ENCODE measurements at places on chromosomes 11 and 22.

DNA sequence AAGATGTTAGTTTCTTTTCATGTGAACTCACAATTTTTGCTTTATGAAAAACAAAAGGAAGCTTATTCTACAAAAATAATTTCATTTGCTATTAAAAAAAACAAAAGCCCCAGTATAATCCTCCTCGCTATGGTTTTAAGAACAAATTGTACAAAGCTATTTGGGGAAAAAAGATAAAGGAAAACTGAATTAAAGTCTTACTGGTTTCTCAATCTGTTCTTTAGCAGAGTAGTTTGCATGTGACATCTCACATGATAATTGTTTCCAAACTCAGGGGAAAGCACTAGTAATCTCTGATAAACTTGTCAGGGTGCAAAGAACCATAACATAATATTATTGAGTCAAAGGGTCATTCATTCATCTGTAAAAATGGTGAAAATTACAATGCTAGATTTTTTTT lies 2.9 kb upstream of the DDI1 start:
- DNase-seq = no peak

DNA sequence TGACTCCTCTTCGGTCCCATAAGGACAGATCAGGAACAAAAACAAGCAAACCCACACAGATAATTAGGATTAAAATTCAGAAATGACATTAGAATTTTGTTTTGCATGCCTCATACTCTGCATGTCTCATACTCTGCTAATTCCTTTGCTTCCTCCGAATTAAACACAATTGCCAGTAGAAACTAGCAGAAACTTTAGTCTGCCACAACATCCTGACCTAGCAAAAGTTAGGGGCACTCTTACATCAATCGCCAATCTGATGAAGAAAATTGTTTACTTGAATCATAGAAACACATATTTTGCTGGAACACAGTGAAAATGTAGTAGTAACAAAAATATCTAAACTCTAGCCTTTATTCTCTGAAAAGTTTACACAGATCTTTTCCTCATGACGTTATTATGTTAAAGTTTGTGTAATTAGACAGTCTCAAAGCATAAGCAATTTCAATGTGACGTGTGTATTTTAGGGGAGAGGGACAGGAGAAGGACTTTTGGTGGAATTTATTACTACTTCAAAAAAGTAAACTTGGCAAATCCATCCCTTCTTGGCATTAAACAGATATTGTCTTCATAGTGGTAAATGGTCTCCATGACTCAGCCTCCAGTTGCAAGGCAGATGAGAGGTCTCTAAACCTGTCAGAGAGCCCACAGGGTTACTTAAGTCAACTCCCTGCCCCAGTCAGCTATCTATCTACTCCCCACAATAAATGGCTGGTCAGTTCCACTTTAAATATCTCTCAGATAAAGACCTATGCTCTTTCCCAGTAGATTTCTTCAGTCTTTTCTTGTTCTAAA lies 249.8 kb upstream of the UBASH3B start:
- no peak for DNase-seq

- DNase-seq = no peak
Observed at GRCh38 chr11:3227568-3228444, 4.4 kb downstream of the MRGPRE start.

DNA sequence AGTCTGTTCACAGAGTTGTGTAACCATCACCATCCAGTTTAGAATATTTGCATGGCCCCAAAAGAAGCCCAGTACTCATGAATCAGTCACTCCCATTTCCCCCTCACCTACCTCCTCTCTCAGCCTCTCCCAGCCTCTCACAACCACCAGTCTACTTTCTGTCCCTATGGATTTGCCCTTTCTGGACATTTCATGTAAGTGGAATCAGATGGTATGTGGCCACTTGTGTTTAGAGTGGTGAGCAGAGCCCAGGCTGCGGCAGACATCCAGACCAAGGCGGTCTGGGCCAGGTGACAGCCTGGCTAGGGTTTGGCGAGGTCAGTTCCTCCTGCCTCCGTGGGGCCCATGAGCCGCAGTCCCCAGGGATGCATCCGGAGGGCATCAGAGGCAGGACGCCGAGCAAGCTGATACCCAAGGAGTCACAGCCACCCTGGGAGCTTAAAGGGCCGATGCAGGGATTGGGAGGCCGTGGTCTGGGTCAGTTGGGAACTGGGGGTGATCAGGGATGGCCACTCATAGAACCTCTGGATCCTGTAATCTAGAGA lies 53.3 kb upstream of the CLDN5 start:
- DNase-seq = no peak

- no peak for DNase-seq
Observed at GRCh38 chr11:12642040-12642439, 32.2 kb upstream of the TEAD1 start.

DNA sequence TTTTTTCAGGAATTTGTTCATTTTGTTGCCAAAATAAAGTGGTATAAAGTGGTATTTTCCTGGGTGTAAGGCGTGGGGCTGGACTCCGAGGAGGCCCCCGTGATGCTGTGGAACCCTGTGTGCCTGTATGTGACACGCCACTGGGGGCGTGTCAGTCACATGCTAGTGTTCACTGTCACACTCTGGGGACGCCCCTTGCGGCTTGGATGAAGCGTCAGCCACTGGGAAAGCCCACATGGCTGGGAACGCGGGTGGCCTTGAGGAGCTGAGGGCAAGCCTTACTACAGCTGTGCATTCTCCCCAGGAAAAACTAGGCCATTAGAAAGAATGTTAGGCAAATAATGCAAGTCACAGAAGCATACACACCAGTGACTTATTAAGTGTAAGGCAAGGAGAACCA lies 77.0 kb upstream of the SLC25A18 start:
- DNase-seq = no peak

- no peak for DNase-seq
Observed at GRCh38 chr11:33172996-33173395, 11.7 kb upstream of the CSTF3 start.

DNA sequence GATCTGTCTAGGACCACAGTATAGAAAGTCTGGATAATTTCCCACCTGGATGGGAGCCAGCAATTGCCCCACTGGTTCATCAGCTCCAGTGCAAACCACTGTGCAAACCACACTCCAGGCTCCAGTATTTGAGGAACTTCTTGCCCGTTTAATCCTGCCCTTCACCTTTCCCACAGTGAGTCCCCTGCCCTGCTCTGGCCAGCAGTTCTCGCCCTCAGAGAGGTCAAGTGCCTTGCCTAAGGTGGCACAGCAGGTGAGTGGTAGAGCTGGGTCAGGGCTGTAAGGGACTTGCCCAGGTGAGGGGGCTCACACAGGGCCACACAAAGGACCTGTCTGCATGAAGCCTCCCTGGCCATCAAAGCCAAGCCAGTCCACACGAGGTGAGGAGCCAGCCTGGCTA lies 24.1 kb downstream of the MS4A10 start:
- DNase-seq = no peak

GRCh38 chr22:45886540-45886939 lies 90.4 kb downstream of the WNT7B start:
- no peak for DNase-seq

DNA sequence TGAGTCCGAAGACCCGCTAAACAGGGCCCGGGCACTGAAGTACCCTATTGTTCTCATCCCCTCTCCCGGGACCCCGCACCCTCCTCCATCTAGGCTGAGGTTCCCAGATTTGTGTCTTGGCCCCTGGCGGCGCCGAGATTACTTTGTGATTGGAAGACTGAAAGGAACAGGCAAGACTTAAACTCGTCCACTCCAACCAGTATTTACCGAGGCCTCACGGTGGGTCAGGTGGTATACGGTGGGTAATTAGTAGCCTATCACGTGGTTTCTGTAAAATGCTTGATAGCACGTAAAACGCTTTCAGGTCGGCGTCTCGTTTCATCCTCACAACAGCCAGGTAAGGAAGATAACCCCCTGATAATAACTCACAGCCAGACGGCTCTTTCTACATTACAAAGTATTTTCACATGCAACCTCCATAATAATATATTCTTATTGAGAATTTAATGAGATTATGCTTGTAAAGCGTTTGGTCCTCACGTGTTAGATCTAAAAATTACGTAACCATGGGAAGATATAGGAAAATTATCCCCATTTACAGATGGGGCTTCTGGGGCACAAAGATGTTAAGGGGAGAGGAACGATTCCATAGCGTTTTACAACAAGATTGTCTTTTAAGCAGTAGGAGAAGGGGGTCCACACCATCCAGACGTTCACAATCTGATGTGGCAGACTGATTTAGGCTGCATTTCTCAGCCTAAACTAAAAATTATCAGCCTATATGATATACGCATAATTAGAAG lies 642 bp upstream of the PIK3C2A start:
- peak; percentile 71 for DNase-seq

DNA sequence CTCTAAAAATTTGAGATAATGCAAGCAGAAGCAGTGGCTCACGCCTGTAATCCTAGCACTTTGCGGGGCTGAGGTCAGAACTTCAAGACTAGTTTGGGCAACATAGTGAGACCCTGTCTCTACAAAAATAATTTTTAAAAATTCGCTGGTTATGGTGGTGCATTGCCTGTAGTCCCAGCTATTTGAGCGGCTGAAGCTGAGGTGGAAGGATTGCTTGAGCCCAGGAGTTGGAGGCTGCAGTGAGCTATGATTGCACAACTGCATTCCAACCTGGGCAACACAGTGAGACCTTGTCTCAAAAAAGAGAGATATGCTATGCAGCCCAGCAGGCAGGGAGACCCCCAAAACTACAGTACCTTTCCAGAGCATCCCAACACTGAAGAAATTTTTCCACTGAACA lies 2.3 kb downstream of the CTSC start:
- no peak for DNase-seq

DNA sequence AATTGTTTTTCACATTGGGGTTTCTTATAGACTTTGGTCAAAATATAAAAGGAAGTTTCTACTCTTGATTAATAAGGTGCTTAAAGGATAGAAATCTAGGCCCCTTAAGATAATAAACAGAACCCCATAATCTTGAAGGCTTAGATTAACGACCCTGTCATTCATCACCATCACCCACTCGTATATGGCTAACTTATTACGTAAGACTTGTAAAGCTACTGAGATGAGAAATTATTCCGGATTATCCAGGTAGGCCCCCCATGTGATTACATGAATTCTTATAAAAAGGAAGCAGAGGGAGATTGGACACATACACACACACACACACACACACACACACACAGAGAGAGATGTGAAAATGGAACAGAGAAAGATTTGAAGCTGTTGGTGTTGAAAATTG lies 1489.2 kb upstream of the TENM4 start:
- DNase-seq = no peak

- no peak for DNase-seq
Observed at GRCh38 chr22:49515475-49515874, 312.2 kb downstream of the BRD1 start.

DNA sequence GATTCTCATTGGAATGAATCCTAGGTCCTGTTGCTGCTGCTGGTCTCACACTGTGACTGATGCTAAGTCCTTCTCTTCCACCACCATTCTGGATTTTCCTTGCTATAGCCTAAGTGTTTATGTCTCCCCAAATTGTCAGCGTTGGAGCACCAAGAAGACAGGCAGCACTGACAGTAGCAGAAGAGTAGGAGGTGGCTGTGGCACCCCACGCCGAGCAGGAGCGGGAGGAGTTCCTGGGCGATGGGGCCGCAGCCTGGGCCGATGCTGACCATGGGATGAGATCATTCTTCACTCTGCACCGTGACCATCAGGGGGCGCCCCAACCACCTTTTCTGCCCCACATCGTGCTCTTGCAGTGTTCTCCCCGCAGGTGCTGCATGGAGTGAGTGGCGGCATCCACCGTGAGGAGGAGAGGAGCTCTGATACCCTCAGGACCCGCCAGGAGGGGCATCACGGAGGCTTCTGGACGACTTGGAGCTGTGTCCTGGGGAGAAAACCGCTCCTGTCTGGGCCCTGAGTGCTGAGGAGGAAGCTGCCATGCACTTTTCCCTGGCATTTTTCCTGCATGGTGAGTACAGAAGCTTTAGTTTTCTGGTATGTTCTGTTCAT lies 57.0 kb downstream of the LRRC74B start:
- DNase-seq = peak; percentile 41

DNA sequence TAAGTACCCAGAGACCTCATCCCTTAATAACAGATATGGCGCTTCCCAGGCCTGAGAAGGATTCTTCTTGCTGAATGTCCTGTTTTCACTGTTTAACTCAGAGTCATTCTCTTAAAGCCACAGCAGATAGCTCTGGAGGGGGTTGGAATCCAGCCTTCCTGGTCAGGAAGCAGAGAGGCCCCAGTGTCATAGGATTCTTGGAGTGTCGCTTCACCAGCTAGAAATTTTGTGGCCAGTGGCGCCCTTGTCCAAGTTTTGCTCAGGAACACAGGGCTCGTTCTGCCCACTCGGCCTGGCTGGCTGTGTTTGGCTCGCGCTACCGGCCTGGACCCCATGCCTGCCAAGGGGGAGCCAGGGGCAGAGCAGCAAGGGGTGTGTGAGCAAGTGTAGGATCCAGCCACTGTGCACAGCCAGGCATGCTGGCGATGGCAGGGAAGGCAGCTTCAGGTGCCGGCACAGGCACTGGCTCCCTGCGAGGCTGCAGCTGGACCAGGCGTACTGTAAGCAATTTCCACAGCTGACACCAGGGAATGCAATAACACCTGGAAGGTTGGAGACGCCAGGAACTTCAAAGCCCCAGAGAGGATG lies 214.8 kb upstream of the SESN3 start:
- no peak for DNase-seq

All from putamen (tissue), 1 donor.